Esophagus squamous epithelium (tissue), 5 donors: ENCODE measurements at places on chromosomes 3 and 15.

DNA sequence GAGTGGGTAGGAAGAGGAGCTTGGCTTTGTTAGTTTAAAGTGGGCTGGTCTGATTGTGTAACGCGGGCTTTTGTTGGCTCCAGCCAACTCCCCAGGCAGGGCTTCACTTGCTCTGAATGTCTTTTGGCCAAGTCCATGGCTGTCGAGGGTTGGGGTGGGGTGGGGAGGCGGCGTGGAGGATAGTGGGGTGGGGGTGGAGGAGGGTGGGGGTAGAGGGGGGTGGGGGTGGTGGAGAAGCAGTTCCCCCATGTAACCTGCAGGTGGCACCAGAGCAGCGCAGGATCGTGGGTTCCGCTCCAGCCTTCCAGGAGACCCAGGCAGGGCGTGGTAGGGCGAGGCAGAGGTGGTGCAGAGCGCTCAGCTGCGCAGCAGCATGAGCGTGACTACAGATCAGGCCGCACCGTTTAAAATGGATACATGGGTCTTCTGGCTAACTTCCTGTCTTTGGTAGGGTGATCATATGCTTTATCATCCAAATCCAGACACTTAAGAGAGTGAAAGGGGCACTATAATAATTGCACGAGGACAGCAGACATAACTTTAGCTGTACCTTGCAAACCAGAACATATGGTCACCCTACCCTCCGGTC, 28.3 kb downstream of the GOLGA6A start:
- DNase-seq, result no peak

- DNase-seq, result no peak
Measured at GRCh38 chr15:90990446-90990845, 3.9 kb downstream of the PRC1 start.

- DNase-seq, result no peak
Measured at GRCh38 chr3:190495796-190496195, 18.1 kb upstream of the IL1RAP start.

DNA sequence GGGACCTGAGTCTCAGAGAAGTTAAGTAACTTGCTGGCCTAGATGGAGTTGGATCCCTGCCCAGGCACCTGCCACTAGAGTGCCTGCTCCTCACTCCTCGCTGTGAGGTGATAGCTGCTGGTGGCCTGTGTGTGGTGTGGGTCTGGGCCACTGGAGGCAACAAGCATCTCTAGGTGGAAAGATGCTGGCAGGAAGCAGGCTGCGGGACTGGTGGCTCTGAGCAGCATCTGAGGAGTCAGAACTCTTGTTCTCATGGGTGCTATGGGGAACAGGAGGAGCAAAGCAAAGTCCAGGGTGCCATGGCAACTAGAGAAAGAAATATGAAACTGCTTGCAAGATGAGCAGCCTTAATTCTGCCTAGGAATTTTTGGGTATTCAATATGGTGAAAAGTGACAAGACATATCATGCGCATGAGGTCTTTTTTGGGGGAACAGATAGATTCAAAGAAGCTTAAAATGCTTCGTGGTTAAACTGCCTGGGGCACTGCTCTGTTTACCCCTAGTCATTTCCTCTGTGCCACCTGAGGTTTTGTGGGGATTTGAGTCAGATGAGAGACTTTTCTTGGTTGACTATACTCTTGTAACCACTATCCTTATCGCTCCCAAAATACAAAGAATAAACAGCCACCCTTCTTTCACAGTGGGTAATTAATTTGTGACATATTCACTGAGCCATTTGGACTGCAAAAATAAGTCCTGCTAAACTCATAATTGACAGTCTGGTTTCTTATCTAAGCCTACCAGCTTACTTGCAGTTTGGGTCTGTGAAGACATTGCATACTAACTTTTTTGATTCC, 50.3 kb downstream of the MED12L start:
- DNase-seq, result no peak

DNA sequence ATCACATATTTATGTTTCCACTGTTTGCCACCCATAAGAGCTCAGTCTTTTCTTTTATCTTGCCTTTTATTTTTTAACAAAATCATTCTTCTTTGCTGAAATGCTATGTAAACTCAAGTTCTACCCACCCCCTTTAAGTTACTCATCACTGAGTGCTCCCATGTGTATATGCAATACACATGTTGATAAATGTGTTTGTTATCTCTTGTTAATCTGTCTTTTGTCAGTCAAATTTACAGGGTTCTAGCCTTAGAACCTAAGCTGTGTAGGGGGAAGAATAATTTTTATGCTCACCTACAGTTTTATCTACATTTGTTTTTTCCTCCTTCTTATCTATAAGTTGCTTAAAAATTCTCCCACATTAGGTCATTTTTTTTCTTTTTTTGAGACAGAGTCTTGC, 1195.9 kb downstream of the ROBO2 start:
- DNase-seq, result no peak

GRCh38 chr3:140898340-140899180, 43.1 kb upstream of the SLC25A36 start:
- DNase-seq, result no peak

DNA sequence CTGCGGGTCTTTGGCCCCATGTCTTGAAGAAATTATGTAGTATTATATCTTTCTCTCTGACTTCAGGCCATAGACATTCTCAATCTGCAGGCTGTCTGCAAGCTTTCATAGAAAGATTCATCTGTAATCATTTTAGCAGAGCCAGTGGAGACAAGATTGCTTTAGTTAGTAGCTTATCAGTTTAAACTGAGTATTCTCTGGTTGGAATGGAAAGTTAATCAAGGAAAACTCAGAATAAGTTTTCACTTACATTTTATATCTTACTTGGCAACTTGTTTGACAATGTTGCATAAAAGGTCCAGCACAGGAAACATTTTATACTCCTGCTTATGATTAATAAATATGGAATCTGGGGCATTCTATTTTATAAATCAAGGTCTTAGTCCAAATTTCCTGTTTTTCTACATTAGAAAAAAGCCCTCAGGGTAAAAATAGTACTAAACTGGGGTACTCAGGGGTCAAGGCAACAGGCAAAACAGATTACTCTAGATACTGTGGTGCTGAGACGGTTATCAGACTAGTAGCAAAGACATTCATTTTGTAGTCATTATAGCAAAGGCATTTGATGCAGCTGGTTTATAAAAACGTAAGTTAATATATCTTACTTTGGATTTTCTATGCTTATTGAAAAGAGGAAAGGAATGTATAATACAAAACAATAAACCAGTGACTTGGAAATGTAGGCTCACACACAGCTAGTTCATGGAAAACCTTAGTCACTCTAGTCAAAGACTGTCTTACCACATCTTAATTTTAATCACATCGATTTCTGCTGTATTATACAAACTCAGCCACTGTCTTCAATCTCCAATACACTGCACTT, 45.2 kb upstream of the FILIP1L start:
- no peak for DNase-seq

- no peak for DNase-seq
Measured at GRCh38 chr3:128235207-128235926, 82.1 kb downstream of the EEFSEC start.

DNA sequence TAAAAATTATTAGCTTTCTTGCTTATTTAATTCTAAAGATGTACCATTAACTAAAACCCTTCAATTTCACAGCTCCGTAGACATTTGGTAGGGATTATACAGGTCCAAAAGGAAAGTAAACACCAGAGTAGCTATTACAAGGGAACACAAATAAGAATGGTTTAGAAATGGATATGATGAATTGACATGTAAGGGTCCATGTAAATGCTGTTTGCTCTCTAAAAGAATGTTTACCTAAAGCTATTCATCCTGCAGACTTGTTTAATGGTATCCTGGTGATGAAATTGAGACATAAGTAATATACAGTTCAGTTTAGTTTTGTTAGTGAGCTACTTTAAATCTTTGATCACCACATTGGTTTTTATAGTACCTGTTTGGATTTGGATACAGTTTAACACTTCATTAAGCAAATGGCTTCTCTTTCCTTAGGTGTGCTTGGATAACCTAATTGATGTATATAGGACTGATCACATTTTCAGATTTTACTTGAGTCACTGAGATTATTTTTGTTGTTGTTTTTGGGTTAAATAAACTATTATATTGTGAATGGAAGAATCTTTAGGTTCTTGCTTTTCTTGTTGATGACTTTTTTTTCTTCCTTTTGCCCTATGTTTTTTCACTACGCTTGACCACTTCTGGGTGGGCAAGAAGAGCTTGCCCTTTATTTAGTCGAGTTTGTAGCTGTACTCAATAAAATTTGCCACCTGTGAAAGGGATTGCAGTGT, 115.4 kb downstream of the TCF12 start:
- DNase-seq, result no peak

DNA sequence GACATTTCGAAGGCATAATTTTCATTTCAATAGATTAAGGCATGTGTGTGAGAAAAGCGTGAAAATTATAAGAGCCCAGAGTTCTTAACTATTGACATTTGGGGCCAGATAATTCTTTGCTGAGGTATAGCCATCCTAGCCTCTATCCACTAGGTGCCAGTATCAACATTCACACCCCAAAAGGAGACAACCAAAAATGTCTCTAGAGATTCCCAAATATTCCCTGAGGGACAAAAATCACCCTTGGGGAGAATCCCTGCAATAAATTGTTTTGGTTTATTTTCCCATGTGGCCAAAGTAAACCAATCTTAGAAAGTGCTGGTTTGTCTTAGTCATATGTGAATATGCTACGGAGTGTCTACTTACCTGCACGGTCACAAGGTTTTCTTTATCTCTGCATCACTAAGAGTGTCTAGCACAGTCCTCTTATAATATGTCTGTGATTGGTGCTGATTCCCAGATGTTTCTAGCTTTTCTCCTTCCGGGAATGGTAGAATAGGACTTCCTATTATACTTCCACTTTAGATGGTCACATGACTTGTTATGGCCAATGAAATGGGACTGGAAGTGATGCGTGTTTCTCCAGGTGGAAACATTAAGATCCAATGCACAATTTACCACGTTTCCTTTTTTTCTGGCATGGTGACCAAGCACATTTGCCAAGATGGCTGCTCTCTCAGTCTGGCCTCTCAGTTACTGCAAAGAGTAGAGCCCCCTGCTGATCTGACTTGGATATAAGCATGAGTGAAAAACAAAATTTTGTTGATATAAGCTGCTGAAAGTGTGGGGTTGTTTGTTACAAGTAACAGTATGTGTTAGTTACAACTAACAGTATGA, 8.0 kb upstream of the KBTBD8 start:
- DNase-seq, result no peak

DNA sequence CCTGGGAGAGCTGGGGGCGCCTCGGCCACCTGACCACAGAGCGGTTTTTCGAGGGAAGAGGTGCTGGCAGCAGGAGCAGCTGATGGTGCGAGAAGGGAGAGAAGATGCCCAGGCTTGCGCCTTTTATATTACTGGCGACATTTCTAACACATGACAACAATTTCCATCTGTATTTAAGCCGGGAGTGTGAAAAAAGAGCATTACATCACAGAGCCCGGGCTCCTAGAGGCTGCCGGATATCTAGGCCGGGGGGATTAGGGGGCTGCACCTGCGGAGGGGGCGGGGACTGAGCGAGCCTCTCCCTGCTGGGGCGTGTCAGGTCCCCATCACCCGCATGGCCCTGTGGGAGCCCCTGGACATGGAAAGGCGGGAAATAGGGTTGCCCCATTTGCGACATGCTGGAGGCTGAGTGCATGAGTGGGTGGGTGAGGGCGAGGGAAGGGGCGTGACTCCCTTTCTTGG, 440.7 kb downstream of the MAGI1 start:
- DNase-seq, result no peak

DNA sequence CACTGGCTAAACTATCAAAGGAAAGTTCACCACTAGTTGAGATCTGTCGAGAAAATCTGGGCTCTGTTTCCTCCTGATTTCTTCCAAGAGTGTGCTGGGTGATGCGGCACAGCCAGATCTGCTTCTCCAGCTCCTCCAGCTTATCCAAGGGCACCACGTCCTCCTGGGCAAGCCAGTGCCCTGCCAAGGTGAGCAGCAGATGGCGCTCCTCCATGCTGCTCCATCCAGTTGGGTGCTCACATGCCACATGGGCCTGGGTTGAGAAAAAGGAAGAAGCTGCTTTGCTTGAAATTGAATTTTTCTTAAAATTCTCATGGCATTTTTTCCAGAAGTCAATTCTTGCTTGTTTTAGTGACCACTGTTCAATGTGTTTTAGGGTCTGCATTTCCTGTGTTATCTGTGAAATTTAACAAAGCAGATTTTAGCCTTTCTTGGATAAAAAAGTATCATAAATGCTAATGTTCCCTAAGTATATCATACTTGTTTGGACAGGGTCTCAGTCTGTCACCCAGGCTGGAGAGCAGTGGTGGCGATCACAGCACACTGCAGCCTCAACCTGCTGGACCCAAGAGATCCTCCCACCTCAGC, 47.3 kb downstream of the EIF3J start:
- DNase-seq, result no peak
